ENCODE measurements at places on chromosomes 12 and 14. TPM values are rescaled to one million over a fixed set of nuclear protein-coding genes. Genes with fewer than 3 reads are reported as not detected.
A peak's percentile ranks its signal among the peaks of the same experiment; 100 is the strongest.

DNA sequence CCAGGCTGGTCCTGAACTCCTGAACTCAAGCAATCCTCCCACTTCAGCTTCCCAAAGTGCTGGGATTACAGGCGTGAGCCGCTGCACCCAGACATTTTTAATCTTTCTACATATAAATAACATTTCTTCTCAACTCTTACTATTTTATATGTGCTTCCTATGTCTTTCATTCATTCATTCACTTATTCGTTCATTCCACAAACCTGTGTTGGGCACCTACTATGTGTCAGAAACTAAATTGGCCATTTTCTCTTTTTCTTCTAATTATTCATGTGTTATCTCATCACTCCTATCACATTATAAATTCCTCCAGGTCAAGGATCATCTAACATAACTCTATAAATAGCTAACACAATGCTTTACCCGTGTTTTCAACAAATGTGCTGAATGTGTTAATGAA lies 23.7 kb downstream of the FOXA1 start:
- H3K4me3 ChIP-seq: no peak overlapping the region
- H3K4me1 ChIP-seq: no peaks in the 10 kb centered on the region
- no peaks in the 10 kb centered on the region for H3K36me3 ChIP-seq
- no peak for DNase-seq

DNA sequence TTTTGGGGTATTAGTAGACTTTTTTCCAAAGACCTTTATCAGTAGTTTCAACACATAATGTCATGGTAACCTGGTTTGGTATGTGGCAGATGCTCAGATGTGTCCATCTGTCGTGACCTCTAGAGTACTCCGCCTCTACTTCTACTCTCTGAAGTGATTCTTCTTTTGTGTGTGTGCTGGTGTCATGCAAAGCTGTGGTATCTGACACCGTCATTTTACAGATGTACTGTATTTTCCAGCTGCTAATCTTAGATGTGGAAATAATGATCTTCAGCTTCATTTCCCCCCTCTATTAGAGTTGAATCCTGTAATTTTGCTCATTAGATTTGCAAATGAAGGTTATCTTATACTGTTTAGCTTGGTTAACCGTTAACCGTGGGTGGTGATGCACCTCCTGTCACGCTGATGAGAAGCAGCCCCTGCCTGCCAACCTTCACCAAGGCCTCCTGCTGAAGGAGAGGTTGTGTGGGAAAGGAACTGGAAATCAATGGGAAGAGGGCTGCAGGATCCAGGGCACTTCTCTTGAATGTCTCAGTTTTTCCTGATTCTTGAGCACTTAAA lies 222.4 kb upstream of the AMIGO2 start:
- no peaks in the 10 kb centered on the region for H3K27me3 ChIP-seq
- peak; percentile 24 for DNase-seq
- H3K27ac ChIP-seq: peak overlapping the region; percentile 40
- H3K4me3 ChIP-seq: peak overlapping the region; percentile 77

DNA sequence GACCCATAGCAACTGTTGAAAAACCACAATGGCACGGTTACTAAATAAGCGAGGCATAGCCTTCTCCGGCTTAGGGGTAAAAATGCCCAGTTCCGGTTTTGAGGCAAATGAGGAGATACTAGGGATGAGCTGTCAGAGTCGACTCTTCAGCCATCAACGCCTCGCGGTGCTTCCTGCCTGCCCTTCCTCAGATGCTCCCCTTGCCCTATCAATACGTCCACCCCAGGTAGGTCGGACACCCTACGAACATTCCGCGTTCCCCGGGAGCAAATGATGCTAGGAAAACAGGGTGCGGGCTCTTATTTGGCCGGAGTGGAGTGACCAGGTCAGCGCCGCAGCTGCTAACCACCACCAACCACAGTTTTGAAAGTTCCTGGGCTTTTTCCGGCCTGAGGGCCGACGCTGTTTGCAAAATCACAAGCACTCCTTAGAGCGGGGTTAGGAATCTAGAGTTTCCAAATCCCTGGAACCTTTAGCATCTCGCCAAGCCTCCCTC lies 1.2 kb downstream of the SRSF9 start:
- H3K36me3 ChIP-seq: peaks cover 9% of the 10 kb centered on the region
- peak overlapping the region; percentile 93 for H3K4me3 ChIP-seq
- peak overlapping the region; percentile 93 for H3K27ac ChIP-seq
- peak; percentile 36 for DNase-seq
- H3K4me1 ChIP-seq: peaks cover 58% of the 10 kb centered on the region
- no peaks in the 10 kb centered on the region for H3K27me3 ChIP-seq

- DNase-seq: no peak
- no peak overlapping the region for H3K27ac ChIP-seq
- H3K36me3 ChIP-seq: peaks cover 1% of the 10 kb centered on the region
- H3K4me1 ChIP-seq: no peaks in the 10 kb centered on the region
- no peaks in the 10 kb centered on the region for H3K27me3 ChIP-seq
- H3K4me3 ChIP-seq: no peak overlapping the region
Observed at GRCh38 chr12:2277492-2278155, 224.8 kb downstream of the CACNA1C start.

C12orf56 gene
- not detected for total RNA-seq

ENDOU gene
- 0.26 TPM for total RNA-seq

IFNG-AS1 gene
- total RNA-seq: not detected

Measured in activated T-cell treated with anti-CD3 and anti-CD28 coated beads, Interleukin-2, amount 50 U/mL, for 72 hours (primary cell).